Stimulated activated CD4-positive, alpha-beta T cell treated with anti-CD3 and anti-CD28 coated beads, TNF-alpha, amount 100 ng/mL, for 48 hours (primary cell): ENCODE measurements at places on chromosomes 11 and 22.

- no peak for DNase-seq
Measured at GRCh38 chr11:129866311-129866710, 29.1 kb downstream of the NFRKB start.

GRCh38 chr22:48579928-48580309, 1247.8 kb downstream of the BRD1 start:
- DNase-seq: no peak

DNA sequence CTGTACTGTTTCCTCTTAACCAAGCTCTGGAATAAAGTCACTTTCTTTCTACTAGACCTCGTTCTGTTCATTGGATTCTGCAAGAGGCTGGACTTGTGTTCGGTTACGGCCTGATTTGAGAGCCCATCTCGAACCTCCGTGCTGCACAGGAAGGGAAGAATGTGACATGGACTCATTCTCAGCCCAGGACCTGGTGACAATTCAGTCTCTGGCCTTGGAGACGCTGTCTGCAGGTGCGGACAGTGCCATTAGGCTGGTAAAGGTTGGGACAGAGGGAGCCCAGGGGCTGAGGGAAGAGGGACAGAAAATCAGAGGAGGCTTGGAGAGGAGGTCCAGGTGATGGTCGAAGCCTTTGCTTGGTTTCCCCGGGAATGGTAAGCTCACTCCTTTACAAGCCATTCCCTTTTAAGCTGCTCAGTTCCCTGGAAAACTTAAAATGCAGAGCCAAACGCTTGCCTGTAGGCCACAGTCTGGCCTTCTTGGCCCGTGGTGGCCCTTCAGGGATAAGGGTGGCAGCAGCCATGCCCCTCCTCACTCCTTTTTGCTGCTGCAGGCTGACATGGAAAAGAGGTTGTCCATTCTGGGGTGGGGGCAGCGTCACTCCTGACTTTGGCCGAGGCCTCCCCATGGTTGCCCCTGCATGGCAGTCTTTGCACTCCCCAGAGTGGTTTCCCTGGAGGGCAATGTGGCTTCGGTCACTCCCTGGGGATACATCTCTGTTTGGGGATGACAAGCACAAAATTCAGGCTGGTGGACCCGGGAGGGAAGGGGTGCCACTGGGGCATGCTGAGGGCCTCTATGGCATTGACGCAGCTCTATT, 52.3 kb downstream of the SHISAL1 start:
- DNase-seq: no peak

- no peak for DNase-seq
Measured at GRCh38 chr11:121472312-121472711, 19.5 kb upstream of the SORL1-AS1 start.

GRCh38 chr22:28817919-28818859, 17.8 kb upstream of the XBP1 start:
- DNase-seq: no peak

DNA sequence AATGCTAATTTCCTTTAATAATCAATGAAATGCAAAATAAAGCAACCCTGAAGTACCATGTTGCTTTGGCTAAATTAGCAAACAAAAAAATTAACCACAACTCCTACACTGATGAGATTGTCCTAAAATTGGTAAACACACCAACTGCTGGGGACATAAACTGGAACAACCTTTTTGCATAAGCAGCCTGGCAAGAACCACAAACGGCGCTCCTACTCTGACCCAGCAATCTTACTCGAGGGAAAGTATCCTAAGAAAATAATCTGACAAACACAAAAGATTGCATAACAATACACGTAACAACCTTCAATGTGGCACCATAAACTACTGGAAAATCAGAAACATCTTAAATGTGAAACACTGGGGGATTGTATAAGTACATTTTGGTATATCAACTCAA, 189.8 kb upstream of the PITPNB start:
- DNase-seq: no peak

GRCh38 chr22:29306175-29306834, at the start of gene GAS2L1:
TSS of gene GAS2L1 (plus strand) at chr22:29306650. CDS start at chr22:29308106, 1,456 bp downstream.
- DNase-seq: no peak

GRCh38 chr11:13019313-13019712, 10.2 kb downstream of the RASSF10 start:
- DNase-seq: no peak
